Activated T-cell treated with anti-CD3 and anti-CD28 coated beads, Interleukin-2, amount 50 U/mL, for 48 hours (primary cell): ENCODE measurements at places on chromosomes 16 and 17.

DNA sequence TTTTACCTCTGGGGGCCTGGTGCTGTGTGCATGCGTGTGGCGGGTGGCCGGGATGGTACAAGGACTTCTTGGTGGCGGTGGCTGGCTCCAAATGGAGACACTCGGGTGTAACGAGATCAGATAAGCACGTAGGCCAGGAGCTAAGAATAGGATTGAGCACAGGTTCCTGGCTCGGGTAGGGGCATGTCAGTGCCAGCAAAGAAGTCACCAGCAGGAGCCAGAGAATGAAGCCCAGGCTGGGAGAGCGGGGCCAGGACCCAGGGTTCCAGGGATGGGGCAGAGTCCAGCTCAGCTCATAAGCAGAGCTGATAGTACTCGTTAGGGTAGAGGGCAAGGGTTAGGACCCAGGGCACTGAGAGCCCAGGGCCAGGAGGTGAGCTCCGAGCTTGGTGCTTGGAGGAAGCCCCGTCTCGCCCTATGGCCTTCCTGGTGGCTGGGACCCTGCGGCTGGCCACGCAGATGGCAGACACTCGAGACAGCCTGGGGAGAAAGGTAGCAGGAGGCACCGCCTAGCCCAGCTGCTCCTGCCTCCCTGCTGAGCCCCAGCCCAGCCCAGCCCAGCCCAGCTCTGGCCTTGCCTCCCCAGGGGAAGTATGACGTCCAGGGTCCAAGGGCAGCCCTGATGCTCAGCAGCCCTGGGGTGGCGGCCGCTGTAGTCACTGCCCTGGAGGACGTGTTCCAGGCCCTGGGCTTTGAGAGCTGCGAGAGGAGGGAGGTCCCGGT lies 8.9 kb downstream of the ZNF213 start:
- no peak for DNase-seq

DNA sequence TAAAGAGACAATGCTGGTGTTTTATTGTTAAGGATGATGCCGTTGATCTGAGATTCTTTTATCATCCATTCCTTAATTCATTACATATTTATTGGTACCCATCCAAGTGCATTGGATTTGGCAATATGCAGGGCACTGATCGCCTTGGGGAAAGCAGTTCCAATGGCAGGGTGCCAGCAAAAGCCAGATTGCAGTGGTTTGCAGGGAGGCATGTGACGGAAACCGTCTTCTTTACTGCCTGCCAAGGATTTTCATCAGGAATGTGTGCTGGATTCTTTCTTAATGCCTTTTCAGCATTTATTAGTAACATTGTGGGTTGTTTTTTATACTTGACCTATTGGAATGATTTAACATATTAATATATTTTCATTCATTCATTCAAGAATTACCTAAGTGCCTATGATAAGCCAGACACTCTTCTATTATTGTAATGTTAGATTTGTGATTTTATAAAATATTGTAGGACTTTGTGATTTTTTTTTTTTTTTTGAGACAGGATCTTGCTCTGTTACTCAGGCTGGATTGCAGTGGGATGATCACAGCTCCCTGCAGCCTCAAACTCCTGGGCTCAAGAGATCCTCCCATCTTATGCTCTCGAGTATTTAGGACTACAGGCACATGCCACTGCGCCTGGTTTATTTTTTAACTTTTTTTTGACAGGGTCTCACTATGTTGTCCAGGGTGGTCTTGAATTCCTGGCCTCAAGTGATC lies 93.4 kb upstream of the TNRC6A start:
- no peak for DNase-seq

- no peak for DNase-seq
These were observed 271.6 kb downstream of the ABCC12 start for GRCh38 chr16:47884116-47884725.

DNA sequence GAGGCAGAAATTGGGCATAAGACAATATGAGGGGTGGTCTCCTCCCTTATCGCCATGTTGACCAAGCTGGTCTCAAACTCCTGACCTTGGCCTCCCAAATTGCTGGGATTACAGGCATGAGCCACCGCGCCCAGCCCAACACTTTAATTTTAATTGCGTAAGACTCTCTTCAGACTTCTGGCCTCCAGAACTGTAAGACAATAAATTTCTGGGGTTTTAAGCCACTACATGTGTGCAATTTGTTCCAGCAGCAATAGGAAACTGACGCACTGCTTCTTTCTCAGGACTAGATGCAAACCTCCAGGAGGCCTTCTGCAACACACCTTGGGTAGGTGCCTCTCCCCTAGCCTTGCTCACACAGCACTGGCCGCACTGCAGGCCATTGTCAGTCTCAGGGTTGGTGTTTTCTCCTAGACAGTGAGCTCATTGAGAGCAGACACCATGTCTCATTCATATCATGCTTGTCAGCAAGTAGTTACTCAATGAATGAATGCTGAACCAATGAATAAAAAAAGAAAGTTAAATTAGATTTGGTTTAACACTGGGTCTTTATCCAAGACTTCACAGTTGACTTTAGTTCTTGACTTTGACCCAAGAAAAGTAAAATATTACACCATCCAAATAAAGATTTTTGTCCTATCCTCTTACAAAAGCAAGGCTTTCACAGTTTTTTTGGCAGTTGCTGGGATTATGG lies 5.5 kb upstream of the ACSF2 start:
- DNase-seq, result no peak

GRCh38 chr16:53753431-53753830 lies 49.5 kb downstream of the FTO start:
- no peak for DNase-seq

GRCh38 chr17:64920419-64921172 lies 1.3 kb upstream of the LRRC37A3 start:
- no peak for DNase-seq
